Iris pigment epithelial cell (primary cell): ENCODE measurements at places on chromosomes 12 and 14.

DNA sequence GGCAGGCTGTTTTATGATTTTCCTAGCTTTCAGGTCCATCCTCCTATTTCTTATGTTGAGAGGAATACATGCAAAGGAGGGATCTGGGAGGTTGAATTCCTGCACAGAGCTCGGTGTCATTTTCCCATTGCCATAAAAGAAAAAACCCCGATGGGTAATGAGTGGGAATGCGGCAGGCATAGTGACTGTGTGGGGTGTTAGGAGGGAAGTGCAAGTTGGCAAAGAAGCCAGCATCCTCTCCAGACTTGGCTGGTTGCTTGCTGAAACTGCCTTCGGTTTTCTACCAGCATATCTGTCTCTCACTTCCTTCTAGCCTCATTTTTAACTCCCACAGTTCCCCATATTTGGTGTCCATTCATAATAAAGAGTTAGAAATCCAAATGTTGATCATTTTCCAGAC, 1046.1 kb downstream of the SLC6A15 start:
- no peak for DNase-seq

DNA sequence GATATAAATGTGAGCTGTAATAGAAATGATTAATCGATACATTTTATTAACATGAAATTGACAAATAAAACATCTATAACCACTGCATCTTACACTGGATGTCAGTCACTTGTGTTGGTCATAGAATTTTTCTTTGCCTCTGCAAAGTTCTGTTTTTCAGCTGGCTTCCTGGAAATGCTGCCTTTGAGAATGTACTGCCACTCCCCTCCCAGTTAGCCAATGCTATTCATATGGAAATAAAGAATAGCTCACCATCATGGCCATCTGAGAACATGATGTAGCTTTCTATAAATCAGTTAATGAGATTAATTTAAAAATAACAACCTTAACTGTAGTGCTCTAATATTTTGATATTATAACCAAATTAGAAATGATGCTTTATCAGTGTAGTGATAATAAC, 41.1 kb downstream of the SLCO1B1 start:
- no peak for DNase-seq

- DNase-seq, result no peak
Observed at GRCh38 chr14:104505085-104506074, 74.2 kb upstream of the C14orf180 start.

- peak; percentile 57 for DNase-seq
Observed at GRCh38 chr14:77186911-77187648, 5.5 kb downstream of the TMEM63C start.

GRCh38 chr12:124388679-124389137, 93.8 kb downstream of the RFLNA start:
- DNase-seq, result peak; percentile 94

GRCh38 chr12:24719293-24719721, 229.6 kb downstream of the BCAT1 start:
- DNase-seq, result peak; percentile 68

DNA sequence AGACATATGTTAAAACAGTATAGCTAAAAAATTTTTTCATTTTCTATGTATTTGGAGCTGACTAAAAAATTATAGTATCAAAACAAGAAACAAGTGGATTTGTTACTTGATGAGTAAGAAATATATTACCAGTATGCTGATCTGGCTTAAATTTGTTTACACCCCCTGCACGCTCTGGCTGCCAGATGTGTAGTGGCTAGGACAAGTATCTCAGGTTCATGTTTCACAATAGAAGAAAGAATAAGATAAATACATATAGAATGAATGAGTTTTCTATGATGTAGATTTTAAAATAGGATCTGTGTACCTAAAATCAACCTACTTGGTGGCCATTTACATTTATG, 13.1 kb downstream of the NAA30 start:
- DNase-seq, result peak; percentile 26

DNA sequence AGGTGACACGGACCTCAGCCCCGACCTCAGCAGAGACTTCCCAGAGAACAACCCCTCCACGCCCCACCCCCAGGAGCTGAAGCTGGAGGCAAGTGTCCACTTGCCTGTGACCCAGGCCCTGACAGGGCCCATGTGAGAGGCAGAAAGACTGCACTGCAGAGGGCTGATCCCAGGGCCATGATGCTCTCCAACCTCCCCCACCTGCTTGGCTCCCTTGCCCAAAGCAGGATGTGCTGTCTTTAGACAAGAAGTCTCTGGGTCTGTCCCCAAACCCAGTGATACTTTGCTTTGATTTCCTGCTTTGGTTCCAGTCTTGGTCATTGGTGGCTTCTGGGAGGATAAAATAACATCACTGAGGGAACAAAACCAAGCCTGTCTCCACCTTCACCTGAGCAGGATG, 59.4 kb downstream of the BCL11B start:
- no peak for DNase-seq

DNA sequence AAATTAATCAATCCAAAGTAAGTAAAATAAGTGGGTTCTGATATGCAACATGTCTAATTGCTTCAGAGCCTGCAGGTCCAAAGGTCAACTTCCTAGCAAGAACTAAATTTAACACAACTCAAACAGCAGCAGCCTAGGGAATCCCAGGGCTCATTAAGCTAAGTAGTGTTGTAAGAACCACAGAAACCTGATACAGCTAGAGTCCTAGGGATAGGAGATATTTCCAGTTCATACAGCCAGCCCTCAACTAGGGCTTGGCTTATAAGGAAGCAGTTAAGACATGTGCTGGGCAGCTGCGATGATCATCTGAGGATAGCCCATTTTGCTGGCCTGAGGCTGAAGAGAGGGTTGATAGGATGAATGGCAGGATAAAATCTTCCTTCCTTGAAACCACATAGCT, at the start of gene OR4Q3:
TSS of gene OR4Q3 (plus strand) at position 316 of the 400 bp plus-strand sequence.
- DNase-seq, result no peak

- DNase-seq, result peak; percentile 87
Observed at GRCh38 chr14:99537399-99537798, 56.2 kb downstream of the CCNK start.

- DNase-seq, result no peak
Observed at GRCh38 chr12:64911081-64911480, 86.6 kb downstream of the TBC1D30 start.

- DNase-seq, result no peak
Observed at GRCh38 chr12:1444142-1444516, 150.3 kb downstream of the FBXL14 start.

GRCh38 chr14:24673059-24673458, 39.1 kb upstream of the GZMB start:
- DNase-seq, result no peak

DNA sequence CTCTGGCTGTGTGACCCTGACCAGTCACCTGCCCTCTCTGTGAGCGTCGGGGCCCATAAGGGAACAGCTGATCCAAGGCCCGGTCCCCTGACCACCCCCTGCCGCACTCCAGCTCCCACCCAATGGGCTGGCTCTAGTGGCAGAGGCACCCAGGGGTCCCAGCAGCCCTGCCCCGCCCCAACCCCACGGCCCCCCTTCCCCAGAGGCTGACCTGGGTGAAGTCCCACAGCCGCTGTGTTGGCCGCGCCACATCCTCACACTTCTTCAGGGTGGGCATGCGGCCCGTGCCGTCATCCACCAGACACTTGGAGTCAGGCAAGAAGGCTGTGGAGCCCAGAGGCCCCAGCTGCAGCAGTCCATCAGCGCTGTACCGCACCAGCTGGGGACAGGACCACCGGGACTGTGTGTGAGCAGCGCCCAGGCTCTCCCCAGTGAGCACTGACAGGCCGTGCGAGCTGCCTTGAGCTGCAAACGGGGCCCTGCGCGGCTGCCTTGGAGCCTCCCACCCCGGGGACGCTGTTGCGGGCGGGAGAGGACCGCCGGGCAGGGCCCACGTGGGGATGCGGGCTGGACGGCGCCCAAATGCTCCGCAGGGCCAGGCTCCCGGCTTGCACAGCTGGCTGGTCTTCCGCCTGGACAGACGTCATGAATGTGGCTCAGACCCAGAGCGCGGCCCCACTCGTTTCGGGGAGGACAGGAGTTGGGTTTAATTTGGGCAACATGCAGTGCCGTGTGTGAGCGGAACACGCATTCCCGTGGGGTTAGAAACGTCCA, 53.5 kb downstream of the NOC4L start:
- DNase-seq, result no peak

DNA sequence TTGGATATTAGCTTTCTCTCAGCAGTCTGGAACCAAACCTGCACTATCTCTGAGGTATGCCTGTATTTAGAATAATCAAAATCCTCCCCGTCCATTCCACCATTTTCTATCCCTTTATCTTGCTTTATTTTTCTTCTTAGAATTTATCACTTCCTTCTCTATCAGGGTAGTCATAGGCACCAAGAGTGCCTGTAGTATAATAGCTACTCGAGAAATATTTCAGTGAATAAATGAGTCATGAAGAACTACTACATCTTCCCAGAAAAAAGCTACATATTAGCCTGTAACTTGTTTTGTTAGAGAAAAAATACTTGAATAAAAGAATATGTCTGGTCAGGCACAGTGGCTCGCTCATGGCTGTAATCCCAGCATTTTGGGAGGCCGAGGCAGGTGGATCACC, 4.3 kb downstream of the SLC2A14 start:
- DNase-seq, result peak; percentile 20

DNA sequence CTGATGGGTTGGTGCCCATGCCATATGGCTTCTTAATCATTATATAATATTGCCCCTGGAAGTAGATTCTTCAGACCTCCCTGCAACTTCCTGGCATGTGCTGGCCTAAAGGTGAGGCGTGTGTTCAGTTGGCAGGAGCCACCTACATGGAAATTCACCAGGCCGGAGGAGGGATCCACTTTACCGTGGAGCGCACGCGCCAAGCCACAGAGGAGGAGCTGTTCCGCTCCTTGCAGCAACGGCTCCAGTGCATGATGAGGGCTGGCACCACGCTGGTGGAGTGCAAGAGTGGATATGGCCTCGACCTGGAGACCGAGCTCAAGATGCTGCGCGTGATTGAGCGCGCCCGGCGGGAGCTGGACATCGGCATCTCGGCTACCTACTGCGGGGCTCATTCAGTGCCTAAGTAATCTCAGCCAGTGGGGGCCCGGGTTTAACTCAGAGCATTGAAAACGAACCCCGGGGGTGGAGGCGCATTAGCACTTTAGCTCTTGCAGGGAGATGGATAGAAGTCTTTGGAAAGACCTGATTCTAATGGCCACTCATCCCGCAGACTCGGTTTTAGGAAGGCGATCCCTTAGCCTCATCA, 13.5 kb downstream of the AMDHD1 start:
- DNase-seq, result no peak

DNA sequence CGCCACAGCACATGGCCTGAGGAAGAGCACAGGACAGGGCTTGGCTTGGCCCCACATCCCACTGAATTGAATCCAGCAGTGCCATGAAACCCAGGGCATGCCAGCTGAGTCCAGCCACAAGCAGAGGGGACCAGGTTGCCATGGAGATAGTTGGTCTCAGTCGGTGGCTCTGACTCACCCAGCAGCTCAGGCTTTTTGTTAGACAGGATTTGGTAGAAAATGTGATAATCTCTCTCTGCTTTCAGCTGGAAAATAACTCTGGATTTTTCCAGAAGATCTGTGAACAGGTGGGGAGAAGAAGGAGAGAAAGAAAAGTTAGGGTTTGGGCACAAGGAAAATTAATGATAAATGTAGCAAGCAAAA, 4.8 kb downstream of the MYH7 start:
- DNase-seq, result peak; percentile 17

DNA sequence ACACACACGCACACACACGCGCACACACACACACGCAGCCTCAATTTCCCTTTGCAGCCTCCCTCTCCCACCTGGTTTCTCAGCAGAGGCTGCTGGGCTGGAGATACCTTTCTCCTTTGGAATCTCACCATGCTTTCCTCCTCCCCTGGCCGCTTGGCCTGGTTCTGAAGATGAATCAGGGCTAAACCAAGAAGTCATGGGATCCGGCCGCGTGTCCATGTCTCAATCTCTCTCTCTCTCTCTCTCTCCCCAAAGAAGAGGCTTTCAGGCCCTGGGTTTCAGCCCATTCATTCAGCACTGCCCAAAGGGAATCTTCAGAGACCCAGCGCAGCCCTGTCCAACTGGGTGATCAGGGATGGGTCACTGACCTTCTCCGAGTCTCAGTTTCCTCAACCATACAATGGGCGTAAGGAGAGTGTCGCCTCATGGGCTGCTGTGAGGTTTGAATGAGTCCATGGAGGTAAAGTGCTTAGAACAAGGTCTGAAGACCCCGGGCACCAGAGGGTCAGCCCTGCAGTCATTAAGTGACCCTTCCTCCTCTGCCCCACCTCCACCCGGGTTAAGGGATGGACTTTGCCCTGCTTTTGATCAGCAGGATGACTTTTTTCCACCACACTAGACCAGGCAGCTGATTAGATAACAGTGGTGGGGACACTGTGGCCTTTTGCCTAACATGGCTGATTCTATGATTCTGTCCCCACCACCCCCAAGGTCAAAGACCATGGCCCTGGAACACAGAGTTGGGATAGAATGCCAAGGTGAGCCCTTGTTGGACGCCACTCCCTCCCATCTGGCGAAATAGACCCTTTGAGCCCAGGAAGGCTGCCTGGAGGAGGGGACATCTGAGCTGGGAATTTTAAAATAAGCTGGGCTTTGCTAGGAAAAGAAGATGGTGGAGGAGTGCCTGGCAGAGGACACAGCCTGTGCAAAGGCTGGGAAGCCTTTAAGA, 42.1 kb downstream of the SCARB1 start:
- DNase-seq, result no peak

DNA sequence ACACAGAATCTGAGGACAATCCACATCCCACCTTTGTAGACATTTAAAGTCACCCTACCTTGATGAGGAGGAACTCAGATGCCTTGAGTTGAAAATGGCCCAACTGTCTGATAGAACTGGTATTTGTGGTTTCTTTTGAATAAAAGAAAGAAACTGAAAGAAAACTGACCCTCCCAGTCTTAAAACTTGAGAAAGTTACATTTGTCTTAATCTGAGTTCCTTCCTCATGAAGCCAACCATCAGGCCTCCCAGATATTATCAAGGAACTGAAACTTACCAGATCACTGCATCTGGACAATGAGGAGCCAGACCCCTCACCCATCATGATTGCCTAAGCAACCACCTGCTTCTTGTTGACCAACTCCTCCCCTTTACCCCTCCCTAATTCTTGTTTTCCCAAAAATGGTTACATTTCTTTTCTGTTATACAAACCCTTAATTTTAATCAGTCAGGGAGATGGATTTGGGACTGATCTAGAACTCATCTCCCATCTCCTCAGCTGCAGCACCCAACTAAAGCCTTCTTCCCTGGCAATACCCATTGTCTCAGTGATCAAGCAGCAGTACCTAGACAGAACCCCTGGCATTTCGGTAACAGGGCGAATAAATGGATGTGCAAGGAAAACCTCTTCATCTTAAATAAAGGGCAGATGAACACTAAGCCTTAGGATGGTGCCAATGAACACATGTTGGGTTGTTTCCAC, 72.0 kb upstream of the RESF1 start:
- DNase-seq, result no peak

- DNase-seq, result peak; percentile 53
Observed at GRCh38 chr12:51973560-51973959, 22.1 kb downstream of the ACVR1B start.

GRCh38 chr14:88324930-88325329, 1.9 kb upstream of the KCNK10 start:
- DNase-seq, result no peak
